ENCODE measurements at places on chromosomes 6 and 20.

GRCh38 chr6:39322306-39322850 lies at the start of gene KCNK16:
Gene KCNK16 (minus strand): TSS chr6:39322702. CDS start chr6:39322540, 162 bp downstream.
- no peak for DNase-seq

DNA sequence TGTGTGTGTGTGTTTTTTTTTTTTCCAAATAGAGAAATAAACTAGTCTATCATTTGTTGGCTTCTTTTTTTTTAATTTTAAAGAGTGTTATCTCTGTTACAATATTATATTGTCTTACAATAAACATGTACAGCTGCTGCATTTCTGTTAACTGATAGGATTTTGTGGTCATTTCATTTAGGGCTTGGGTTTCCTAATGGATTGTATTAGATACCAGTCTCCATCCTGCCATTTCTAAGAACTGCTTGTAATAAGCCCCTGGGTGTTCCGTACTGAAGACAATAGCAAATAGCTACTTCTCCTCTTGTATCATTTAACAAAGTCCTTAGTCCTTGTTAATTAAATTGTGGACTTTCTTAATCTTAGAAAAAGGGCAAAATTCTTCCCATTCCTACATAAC lies 45.7 kb downstream of the SOBP start:
- no peak for DNase-seq

DNA sequence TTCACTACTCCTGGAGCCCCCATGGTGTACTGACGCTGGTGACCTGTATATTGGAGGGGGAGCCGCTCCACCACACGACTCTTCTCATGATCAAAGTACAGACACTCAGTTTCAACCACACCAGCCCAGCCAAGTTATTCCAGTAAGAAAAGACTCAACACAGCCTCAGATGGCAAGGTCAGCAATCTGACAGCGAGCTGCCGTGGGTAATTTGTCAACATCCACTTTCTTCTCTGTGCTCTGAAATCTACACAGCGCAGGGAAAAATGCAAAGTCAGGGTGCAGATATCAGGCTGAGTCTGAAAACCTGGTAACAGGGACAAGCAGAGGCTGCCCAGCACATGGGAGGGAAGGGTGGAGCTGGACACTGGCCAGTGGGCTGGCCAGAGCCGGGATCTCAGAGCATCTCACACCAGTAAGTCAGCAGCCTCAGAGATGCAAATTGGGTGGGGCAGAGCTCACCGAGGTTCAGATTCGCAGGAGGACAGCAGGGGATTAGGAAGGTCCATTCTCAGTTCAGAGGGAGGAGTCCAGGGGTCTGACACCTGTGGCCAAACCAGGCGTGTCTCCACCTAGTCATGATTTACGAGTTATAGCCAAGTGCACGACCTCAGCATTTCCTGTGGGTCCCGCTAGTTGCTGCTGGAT lies 44.5 kb upstream of the RPS6KA2 start:
- no peak for DNase-seq

DNA sequence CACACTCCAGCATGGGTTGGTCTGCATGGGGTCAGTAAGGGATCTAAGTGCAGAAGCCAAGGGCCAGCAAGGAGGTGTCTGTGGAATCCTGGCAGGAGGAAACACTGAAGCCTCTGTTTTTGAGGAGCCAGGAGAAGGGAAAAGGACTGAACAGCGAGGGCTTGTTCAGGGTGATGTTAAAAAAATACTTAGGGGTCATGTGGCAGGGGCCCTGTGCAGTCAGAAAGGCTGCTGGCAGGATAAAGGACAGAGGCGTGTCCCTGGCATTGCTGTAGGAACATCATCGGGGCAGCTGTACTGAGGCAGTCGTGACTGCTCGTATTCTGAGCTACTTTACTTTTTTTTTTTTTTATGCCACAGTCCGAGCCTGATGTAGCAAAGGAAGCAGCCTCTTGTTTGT lies 127.1 kb upstream of the ZFP64 start:
- DNase-seq, result no peak

DNA sequence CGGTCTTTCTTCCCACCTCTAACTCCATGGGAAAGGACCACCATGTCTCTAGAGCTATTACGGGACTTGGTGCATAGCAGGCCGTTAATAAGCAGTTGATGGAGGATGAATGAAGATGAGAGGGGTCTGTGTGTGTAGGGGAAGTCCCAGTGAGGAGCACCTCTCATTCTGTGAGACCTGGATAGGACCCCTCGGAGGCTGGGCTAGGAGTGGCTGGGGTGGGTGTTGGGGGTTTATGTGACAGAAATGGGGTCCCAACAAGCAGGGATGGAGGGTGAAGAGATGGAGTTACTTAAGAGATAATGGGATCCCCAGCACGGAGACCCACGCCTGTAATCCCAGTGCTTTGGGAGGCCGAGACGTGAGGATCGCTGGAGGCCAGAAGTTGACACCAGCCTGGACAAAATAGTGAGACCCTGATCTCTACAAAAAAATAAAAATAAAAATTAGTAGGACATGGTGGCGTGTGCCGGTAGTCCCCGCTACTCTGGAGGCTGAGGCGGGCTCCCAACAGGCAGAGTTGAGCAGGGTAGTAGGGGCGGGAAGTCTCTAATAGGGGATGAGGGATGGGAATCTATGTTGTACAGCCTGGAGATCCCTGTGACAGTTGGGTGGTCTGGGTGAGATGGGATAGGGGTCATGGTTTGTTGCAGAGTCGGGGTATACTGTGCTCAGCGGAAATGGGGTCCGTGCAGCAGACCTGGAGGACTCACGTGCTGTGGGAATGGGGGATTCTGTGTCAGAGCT lies 677 bp upstream of the ZNF341 start:
- DNase-seq, result no peak

GRCh38 chr20:57676589-57677583 lies 32.9 kb downstream of the PMEPA1 start:
- no peak for DNase-seq

Data from T-cell (primary cell).